ENCODE measurements at places on chromosomes 3 and 15. TPM values are rescaled to one million over a fixed set of nuclear protein-coding genes. Genes with fewer than 3 reads are reported as not detected.

DNA sequence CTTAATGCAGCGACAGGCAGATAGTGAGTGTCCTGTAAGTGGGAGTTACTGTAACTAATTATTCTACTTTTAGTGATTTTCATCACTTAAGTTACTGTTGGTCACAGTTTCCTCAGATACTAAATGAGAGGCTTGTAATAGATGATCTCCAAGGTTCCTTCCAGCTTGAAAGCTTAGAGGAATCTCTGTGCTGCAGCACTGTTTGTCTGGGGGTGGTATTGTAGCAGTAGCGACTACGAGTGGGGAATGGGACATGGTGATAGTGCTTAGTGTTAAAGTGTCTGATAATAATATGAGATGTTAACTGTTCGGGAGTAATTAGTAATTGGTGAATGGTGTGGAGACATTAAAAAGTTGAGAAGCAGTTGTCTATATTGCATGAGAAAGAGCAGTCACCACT, 12.4 kb downstream of the PPP4R2 start:
- no peak for DNase-seq

DNA sequence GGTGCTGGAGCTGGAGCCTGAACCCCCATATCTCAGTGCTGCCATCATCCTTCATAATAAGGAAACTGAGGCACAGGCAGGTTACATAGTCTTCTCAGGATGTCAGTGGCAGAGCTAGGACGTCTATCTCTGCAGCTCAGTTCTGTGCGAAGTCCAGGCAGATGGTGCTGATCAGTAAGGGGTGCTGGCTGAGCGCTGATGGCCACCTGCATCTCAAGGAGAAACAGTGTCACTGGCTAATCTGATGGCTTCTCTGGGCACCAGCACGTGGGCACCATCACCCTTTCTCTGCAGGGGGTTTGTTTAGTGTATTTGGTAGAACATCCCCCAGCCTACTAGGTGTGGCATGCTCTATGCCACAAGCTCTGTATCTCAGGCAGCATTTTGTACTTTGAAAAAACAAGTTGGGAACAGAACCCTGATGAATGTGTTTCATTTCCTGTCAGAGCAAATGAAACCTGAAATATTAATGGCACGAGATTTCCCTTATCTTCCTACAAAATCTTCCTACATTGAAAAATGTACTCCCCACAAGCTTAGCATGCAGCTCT, 35.1 kb downstream of the APBA2 start:
- DNase-seq: no peak

CHST13 gene
- 0.15 TPM for polyA plus RNA-seq

SLC12A1 gene
- polyA plus RNA-seq: not detected

GRCh38 chr3:37639922-37640321, 221.8 kb upstream of the CTDSPL start:
- no peak for DNase-seq

- no peak for DNase-seq
Measured at GRCh38 chr15:66408675-66409282, 22.1 kb downstream of the MAP2K1 start.

- no peak for DNase-seq
Measured at GRCh38 chr3:119644481-119644880, 15.9 kb downstream of the POPDC2 start.

DNA sequence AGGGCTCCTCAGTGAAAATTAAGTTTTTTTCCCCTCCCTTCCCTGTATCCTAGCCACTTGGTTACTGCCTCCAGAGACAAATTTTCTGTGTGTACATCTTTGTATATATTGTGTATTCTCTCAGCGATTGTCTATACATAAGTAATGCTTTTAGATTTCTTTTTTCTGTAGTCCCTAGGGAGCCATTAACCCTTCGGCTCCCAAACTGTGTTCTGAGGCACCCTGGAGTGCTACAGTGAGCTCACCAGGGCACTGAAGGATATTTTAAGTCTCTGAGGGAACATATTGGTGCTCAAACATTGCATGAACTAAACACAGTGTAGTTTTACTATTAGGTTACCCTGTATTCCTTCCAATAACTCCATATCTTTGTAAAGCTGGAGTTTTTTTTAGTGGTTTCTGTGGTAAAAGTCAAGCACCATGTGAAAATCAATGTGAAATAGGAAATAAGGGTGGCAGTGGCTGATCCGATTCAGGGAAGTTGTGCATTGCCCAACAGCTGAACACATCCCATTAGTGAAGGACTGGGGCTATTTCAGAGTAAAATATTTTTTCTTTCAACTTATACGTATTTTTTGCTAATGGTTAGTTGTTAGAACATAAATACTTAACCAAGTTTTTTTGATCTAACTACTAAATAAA, 43.0 kb downstream of the USP13 start:
- DNase-seq: no peak

HACL1 gene
- polyA plus RNA-seq: 12.5 TPM

- DNase-seq: peak; percentile 22
Measured at GRCh38 chr3:129016356-129016719, 15.2 kb downstream of the EFCC1 start.

GRCh38 chr3:94110854-94111253, 48.0 kb downstream of the NSUN3 start:
- DNase-seq: no peak

DNA sequence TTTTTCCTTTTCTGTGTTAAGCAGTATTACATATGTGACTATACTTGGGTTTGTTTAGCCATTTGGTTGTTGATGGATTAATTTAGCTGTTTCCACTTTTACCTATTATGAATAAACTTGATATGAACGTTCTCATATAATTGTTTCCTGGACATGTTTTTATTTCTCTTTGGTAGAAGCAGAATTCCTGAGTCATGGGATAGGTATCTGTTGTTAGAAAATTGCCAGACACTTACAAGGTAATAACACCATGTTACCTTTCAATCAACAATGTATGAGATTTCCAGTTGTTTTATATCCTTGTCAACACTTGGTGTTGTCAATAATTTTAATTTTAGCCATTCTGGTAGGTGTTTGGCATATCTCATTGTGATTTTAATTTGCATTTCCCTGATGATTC, 475.4 kb downstream of the IGSF11 start:
- no peak for DNase-seq

- DNase-seq: no peak
Measured at GRCh38 chr3:178350763-178351162, 185.5 kb upstream of the KCNMB2 start.

Data from heart left ventricle (tissue), 16 donors.